NCI-H2107 (cell line): ENCODE measurements at places on chromosomes 6 and 20.

GRCh38 chr6:26003102-26003694 lies 40.6 kb downstream of the TRIM38 start:
- no peak for DNase-seq

GRCh38 chr6:98648211-98648914 lies 186.0 kb upstream of the POU3F2 start:
- DNase-seq: peak; percentile 21

- DNase-seq: no peak
Observed at GRCh38 chr20:6909608-6910007, 142.1 kb downstream of the BMP2 start.

DNA sequence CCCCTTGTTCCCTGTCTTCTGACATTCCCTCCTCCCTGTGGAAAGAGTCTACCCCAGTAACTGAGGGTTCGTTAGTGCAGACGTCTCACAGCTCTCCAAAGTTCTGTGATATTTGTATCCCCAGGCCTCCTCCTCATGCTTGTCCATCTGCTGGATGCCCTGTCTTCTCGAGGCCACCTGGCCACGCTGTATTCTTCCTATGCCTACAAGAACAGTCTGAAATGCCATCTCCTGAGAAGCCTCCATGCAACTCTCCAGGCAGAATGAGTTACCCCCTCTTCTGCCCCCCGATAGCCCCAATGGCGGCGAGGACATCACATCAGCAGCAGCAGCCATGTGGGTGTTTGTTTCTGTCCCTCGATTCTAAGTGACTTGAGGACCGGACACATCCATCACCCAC lies 9.3 kb downstream of the ULBP2 start:
- DNase-seq: no peak

- DNase-seq: no peak
Observed at GRCh38 chr20:10848810-10849370, 175.1 kb upstream of the JAG1 start.

- DNase-seq: no peak
Observed at GRCh38 chr6:166569206-166569605, 17.3 kb downstream of the RAMACL start.

- no peak for DNase-seq
Observed at GRCh38 chr20:47821481-47822100, 36.3 kb upstream of the SULF2 start.

GRCh38 chr6:168678077-168678476 lies 237.1 kb downstream of the SMOC2 start:
- DNase-seq: no peak

GRCh38 chr6:16274483-16274882 lies 36.1 kb downstream of the GMPR start:
- DNase-seq: no peak

DNA sequence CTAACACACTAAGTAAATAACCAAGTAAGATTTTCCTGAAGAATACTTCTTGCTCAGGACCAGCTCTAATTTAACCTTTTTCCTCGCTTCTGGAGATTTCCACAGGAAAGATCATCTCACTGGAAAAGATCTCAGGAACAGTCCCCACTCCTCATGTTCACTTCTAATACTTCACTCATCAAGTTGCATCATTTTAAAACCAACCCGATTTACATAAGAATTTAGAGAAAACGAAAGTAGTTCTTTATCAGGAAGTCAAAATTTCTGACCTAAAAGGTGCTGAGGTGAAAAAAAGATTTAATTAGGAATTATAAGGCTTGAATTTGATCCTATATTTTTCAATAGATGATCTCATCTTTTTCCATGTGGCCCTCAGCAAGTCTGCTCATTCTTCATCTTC lies 46.6 kb upstream of the PKHD1 start:
- DNase-seq: no peak

- DNase-seq: no peak
Observed at GRCh38 chr20:1939270-1939595, 44.0 kb downstream of the SIRPA start.

DNA sequence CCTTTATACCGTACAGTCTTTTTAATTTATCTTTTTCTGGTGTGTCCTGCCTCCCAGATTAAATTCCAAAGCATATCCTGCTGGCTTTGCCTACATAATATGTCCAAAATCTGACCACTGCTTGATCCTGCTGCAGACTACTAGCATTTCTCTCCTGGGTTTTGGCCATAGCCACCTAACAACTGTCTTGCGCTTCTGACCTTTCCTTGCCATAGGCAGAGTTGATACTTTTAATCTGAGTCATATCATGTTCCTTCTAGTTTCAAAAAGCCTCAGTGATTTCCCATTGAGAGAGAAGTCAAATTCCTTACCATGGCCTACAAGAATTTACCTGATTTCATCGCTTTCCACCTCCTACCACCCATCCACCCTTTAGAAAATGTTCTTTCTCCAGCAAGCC lies 104.8 kb downstream of the BCKDHB start:
- no peak for DNase-seq

- no peak for DNase-seq
Observed at GRCh38 chr20:39873286-39873685, 815.8 kb downstream of the MAFB start.

DNA sequence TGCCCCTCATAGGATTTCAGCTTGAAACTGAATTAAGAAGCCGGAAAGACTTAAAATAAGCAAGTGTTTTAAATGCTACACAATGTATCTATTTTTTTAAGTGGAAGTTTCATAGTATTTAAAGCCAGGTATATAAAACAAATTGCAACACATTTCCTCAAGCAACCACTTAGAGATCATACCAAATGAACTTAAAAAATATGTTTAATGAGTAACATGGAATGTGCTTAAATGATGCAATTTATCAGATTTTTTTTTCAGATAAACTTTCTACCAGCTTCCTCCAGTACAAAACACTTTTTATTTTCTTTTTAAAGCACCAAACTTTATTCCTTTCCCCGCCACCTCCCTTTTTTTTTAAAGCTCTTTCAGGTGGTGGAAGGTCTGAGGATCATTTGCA lies 534.3 kb downstream of the BMP2 start:
- DNase-seq: no peak

GRCh38 chr6:29861521-29862255 lies 34.1 kb downstream of the HLA-G start:
- no peak for DNase-seq

- no peak for DNase-seq
Observed at GRCh38 chr20:51624157-51624731, 81.7 kb upstream of the NFATC2 start.

GRCh38 chr6:168581706-168582105 lies 140.7 kb downstream of the SMOC2 start:
- DNase-seq: no peak

DNA sequence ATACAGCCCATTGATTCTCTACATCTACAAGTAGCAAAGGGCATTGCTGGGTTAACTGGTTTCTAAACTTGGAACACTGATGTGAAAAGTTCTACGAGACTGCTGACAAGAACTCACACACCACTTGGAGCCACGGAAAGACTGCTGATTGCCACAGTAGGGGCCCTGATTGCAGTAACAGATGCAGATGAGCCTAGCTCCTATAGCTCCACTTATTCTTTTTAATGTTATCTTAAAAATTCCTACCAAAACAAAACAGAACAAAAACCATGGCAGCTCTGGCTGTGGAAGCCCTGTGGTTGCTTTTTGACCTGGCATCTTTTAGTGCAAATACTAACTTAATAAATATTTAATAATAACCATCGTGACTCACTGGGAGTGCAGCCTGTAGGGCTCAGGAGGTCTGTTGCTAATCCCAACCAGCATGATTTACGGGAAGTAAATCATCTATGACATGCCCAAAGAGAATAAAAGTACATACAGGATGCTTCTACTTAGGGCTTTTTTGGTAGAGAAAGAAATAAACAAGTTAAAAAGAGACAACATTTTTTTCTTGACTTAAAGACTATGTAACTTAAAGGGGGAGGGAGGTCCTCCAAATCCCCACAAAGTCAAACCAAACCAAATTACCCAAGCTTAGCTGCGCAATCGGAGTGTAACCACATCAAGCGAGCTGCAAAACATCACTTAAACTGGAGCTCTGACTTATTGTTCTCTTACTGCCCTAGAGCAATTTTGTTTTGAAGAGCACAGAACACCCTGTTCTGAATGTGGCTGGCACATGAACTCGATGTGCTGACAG lies 87.2 kb downstream of the FKBP5 start:
- DNase-seq: no peak

GRCh38 chr20:23129891-23130621 lies 43.9 kb upstream of the CD93 start:
- DNase-seq: no peak

GRCh38 chr20:59455402-59456341 lies 148.7 kb upstream of the PHACTR3 start:
- no peak for DNase-seq

DNA sequence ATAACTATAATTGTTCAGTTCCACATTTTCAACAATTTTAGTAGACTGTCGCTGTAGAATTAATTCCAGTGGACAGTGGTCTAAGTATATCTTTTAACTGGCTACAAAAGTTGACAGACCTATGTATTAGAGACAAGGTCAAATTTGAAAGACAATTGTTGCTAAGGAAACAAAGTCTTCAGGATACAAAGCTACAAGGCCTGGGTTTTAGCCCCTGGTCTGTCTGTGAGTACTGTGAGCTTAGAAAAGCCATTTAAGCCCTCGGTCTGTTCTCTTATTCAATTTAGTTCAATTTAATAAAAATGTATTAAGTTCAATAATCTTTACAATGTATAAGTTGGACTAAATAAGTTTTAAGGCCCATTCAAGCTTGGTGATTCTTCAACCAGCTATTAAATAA lies 352.5 kb downstream of the HDGFL1 start:
- DNase-seq: no peak

DNA sequence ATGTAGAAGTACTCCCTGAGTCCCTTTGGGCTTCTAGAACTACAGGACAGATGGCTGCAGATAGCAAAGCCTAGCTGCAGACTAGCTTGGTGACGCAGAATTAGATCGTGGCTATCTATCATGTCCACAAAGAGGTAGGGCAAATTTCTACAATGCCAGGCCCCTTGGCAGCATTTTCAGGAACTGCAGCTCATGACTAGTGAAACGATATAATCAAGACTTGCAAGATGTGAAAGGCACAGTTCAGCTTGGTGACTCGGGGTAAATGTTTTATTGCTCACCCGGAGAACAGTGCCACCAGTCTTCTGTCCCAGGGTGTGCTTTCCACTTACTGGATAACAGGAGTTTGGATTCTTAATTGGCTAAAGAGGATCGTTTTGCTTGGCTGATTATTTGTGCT lies 108.7 kb upstream of the LY86 start:
- no peak for DNase-seq

DNA sequence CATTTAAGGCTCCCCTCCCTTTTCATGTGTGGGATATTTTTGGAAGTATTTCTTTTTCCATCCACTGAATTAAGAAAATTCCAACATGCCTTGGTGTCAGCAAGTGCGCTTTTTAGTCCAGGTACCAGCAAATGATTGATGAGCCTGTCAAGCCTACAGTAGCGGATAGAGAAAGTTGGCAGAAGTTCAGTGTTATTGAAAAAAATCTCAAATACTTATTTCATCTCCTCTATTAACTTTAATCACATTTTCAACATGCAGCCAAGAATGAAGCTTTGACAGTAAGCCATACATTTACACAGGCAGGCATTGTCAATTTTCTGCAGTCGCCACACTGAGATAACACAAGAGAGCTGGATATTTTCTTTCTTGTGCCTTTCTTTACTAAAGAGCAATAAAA lies 50.4 kb downstream of the BLOC1S5 start:
- no peak for DNase-seq

- no peak for DNase-seq
Observed at GRCh38 chr6:38068854-38069590, 249.5 kb downstream of the ZFAND3 start.

GRCh38 chr6:43170417-43170930 lies 595 bp upstream of the SRF start:
- no peak for DNase-seq

DNA sequence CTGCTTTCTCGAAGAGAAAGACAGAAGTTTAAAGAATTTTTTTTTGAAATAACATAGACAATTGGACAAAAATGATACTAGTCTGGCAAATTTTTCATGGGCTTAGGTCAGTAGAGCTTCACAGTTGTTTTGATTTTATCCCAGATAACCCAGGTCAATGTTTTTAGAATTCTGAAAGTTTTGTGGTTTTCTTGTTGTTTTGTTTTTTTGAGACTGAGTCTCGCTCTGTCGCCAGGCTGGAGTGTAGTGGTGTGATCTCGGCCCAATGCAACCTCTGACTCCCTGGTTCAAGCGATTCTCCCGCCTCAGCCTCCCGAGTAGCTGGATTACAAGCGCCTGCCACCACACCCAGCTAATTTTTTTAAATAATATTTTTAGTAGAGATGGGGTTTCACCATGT lies 22.8 kb downstream of the KIF13A start:
- DNase-seq: no peak

DNA sequence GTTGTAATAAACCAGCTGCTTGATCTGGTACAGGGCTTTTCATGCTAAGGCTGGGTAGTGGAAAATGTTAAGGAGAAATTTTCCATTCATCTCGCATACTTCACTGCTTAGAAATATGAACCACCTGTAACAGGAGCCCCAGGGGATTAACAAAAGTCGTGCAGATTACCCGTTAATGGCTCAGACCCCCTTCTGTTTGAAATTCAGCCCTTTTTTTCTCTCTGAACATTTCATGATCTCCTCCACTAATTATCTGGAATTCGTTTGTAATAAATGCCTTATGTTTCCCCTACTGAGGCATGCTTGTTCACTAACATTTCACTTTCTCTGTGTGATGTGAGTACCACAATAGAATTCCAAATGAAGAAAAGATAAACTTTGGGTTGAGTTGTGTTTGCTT lies 336.4 kb upstream of the HSF2 start:
- DNase-seq: peak; percentile 4

DNA sequence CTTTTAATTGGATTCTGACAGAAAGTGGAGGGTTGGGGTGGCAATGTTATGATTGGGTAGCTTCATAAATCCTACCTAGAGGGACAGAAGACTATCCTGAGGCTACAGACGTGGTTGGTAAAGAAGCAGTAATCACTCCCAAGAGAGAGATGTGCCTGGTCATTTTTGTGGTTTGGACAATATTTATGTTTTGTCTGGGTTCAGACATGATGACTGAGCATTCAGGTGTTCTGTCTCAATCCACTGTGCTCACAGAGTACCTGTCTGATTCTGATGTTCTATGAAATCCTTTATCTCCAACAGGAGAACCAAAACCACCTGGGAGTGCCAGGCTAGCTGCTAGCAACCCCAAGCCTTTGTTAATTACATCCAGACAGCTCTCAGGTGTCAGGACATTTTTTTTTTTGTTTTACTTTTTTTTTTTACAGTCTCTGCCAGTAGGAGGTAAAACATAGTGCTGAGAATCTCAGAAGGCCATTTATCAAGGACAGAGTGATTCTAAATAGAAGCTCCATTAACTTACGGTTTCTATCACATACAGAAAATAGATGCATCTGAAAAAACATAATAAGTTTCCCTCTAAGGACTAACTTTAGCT lies 1.6 kb upstream of the HLA-DQA1 start:
- no peak for DNase-seq
